MM.1S (cell line): ENCODE measurements at places on chromosomes 12 and 14.
A peak's percentile ranks its signal among the peaks of the same experiment; 100 is the strongest.

DNA sequence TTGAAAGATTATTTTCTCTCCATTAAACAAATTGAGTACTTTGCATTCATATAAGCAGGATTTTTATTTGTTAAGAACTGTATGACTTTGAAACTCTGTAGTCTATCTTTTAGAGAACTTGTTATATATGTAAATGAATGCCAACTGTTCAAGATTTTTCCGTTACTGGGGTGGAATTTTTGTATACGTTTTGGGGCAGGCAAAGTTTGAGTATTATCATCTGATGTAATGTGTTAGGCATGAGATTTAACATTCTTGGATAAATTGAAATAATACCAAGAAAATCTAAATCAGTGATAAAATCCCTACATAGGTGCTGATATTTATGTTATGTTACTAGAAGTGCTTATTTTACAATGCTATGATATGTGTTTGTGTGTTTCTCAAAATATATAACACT, 8.4 kb downstream of the CNOT2 start:
- no peak for DNase-seq

DNA sequence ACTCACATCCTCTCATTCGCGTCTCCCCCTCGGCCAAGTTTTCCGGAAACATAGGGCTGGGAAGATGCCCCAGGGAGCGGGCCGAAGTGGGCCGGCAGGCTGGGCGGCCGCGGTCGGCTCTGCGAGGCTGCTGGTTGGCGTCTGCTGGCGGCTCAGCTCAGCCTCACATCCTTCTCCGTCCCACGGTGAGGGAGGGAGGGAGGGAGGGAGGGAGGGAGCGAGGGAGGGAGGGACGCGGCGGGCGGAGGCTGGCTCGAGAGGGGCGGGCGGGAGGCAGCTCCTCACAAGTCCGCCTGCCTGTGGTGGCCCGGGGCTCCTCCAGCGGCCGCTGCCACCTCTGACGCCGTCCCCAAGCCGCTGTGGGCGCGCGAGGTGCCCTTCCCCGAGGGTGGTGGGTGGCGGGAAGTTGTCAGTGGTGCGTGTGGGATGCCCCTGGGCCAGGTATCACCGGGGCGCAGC, 93.8 kb downstream of the RFLNA start:
- DNase-seq = peak; percentile 31

DNA sequence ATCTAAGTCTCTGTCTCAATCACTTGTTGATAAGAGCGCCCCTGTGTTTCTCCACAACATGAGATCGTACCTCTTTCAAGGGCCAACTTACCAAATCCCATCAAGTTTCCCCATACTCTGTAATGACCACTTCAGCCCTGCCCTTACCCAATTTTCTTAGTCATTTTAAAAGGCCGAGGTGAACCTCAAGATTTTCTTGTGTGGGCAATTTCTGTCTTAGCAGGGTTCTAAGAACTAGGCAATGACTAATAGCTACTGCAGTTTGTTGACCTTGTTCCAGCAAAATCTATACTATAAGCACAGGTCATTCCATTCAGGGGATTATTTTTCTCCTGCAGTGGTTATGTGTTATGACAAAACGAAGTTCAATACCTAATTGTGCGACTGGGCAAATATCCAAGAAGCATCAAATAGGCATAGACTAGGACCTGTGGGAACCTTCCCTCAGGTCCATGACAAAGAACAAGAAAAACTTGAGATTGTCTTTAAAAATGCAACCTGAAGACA, 359.8 kb downstream of the PCNX1 start:
- no peak for DNase-seq

GRCh38 chr12:107351109-107351508, 257.8 kb upstream of the CRY1 start:
- DNase-seq = no peak

GRCh38 chr14:54364555-54365415, 32.0 kb upstream of the CDKN3 start:
- DNase-seq = no peak

DNA sequence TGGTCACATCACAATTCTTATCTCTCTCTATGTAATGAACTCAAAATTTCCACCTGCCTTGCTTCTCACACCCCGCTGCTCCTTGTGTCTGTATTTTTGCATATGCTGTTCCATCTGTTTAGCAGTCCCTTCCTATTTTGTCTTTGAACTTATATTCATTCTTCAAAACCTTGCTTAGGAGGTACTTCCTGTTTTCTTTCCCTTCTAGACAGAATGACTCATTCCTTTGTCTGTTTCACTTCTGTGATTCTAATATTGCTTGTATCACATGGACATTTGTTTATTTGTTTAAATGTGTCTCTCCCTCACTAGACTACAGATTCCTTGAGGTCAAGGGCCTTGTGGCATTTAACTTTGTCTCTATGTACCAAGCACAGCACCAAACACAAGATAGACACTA, 424.2 kb downstream of the ETNK1 start:
- DNase-seq = peak; percentile 15

DNA sequence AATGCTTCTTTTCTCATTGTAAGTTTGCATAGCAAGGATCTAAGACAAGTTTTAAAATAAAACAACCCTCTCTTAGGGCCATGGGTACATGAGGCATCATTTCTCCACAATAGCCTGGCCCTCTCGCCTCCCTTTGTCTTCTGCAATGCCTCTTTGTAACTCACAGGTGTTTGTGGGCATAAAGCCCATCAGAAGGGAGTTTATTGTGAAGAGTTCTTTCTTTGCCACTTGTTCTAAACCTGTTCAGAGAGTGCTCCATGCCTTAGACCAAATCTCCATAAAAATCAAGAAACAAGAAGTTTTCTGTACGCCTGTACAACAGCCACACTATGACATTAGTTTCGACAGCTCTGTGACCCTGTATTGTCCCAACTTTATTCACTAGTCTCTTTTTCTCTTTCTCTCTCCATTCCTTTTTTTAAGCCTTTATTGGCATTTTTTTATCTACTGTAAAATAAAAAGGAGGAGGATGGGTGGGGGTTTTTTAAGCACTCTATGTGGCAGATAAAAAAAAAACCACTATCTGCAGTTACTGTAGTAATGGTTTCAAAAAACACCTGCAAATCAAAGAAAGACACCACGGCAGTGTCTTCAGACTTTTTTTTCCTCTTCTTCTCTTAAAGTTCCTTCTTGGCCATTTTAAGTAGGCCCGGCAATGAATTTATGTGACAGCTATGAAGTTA, 1.6 kb downstream of the C12orf42 start:
- no peak for DNase-seq

DNA sequence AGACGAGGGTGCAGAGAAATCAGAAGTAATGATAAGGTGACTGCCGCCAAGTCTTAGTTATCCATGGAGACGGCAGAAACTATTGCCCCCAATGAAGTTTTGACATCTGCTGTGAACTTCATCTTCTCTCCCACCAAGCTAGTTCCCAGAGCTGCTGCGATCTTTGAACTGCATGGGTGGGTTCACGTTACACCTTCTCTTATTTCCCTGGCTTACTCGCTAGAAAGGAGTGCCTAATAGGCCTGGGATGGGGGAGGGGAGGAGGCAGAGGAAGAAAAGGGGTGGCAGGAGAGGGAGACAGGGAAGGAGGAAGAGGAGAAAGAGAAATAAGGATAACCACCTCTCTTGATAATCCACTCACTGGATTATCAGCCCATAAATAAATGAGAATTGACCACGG, 157.1 kb downstream of the NTF3 start:
- DNase-seq = no peak

DNA sequence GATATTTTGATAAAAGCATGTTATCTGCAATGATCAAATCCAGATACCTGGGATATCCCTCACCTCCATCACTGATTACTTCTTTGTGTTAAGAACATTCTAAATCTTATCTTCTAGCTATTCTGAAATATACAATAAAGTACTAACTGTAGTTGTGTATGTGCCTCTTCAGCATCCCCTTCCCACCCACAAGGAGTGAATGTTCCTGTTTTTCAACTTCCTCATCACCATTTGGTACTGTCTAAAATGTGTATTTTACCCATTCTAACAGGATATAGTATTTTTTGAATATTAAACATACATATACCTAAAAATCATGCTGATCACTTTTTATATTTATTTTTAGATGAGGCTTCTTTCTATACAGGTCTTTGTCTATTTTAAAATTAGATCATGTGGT, 1252.6 kb downstream of the TMEM121 start:
- DNase-seq = no peak

DNA sequence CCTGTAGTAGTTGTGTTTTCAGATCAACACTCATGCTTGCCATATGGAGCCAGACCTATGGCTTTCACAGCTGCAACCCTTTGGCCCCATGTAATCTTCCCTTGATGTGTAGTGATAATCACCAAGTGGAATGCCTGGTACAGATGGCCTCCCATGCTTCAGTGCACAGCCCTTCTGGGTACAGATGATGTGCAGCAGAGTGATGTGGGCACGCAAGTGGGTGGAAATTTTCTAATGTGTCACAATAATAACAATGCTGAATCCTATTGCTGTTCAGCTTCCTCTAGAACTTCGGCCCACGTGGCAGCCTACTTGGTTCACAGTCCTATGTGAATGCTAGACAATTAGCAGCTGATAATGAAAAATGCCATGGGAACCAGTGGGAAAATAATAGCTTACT, 188.1 kb downstream of the SNAPC1 start:
- DNase-seq = no peak

DNA sequence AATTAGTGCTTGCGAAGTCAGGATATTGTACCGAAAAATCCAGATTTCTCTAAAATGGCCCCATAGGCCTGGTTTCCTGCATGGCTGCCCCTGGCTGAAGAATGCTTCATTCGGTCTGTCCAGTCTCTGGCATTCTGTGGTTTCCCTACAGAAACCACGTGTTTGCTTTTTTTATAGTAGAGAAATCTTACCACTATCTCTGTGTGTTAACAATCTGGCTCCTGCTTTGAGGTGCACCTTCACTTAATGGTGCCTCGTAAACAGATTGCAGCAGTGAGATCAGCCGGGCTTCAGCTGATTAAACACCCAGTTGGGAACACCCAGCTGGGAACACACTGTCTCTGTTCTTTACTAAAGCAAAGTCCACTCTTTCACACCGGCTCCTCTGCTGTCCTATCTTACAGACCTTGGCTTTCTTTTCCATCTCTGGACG, 6.7 kb upstream of the DNAAF2 start:
- DNase-seq = no peak

DNA sequence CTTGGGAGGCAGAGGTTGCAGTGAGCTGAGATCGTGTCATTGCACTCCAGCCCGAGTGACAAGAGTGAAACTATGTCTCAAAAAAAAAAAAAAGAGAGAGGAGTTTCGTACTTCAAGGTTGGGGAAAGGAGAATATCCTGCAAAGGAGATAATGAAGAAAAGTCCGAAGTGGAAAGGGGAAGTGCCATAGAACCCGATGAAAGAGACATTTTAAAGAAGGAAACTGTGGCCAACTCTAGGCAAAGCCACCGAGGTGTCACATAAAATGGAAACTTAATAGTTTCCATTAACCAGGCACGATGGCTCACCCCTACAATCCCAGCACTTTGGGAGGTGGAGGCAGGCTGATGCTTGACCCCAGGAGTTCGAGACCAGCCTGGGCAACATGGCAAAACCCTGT, 15.0 kb upstream of the LTBP2 start:
- DNase-seq = no peak

DNA sequence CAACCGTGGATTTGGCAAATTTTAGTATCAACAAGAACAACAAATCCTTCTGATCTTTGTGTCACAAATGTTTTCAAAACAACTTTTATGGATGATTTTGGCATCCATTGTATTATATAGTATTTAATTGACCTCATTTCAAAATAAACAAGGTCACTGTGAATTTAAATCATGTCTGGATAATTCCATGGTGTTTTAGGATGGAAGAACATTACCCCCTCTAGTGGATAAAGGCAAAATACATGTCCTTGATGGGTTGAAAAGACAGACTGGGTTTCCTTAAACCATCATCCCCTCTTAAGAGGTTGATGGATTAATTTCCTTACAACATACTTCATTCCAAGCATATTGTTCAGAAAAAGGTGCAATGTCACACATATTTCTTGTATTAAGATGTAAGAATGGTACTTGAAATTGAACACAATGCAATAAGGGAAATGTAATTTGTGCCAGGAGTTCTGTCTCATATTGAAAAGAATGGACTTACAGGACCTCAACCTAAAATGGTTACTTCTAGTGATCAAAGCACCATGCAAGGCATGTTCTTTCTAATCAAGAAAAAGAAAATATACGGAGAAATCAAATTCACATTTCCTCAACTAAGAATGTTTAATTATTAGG, 352.0 kb downstream of the BCAT1 start:
- peak; percentile 28 for DNase-seq

- DNase-seq = no peak
These were observed 68.1 kb downstream of the ERC1 start for GRCh38 chr12:1059162-1059561.

GRCh38 chr12:23197266-23197665, 572.3 kb downstream of the ETNK1 start:
- no peak for DNase-seq

- no peak for DNase-seq
These were observed 69.3 kb downstream of the ELK3 start for GRCh38 chr12:96263449-96263902.

GRCh38 chr12:17326649-17327048, 720.7 kb upstream of the LMO3 start:
- no peak for DNase-seq

DNA sequence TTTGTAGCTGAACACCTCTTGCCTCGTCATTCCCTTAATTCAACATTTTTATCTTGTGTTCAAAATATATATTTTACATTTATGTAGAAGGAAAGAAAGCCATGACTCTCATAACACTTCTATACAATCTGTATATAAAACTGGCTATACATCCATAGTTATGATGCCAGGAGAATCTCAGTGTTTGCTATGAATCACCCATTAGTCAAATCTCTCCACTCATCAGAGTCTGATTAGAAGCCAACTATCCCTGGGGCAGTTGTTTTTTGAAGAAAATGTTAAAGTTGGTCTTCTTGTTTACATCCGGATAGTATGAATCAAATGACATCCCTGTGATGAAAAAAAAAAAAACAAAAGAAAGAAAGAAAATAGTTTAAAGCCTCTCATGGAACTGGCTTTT, 503.9 kb downstream of the NELL2 start:
- DNase-seq = no peak

DNA sequence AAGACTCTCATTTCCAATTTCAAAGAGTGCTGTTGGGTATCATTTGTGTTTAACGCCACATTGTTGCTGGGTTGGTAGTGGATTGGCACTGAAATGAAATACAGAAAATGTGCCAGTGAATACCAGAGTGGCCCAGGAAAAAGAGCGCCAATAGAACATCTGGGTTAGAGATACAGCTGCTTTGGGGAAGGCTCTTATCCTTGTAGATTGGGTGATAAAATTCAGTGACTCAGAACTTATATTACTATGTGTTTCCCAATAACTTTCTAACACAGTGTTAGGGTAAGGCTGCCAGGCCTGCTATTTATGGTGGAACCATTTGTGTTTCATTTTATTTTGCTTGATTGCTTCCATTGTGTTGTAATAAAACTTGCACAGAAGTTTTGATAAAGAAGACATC, 168.2 kb upstream of the SSTR1 start:
- no peak for DNase-seq

DNA sequence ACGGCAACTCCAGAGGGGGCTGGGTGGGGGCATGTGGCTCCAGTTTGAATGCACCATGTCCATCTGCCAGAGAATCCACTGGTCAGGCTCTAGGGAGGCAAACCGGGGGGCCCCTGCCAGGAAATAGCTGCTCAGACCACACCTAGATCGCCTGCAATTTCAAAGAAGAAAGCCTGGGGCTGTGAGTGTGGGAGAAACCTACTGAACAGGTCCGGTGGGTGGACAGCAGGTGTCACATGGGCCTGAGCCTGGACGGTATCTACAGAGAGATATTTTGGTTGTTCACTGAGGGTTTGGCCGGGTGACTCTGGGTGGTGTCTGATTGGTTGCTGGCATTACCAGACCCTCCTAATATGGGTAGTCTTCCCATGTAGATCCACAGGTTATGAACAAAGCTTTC, 32.0 kb downstream of the DAO start:
- no peak for DNase-seq
